Left renal pelvis (tissue), 4 donors: ENCODE measurements at places on chromosomes 7 and 10.
A peak's percentile ranks its signal among the peaks of the same experiment; 100 is the strongest.

- DNase-seq = no peak
Observed at GRCh38 chr10:80590585-80591125, 53.0 kb downstream of the SH2D4B start.

GRCh38 chr10:81135851-81136250 lies 598.1 kb downstream of the SH2D4B start:
- DNase-seq = no peak

GRCh38 chr7:121006711-121007315 lies 18.3 kb downstream of the CPED1 start:
- no peak for DNase-seq

- DNase-seq = no peak
Observed at GRCh38 chr7:35623381-35623780, 71.6 kb downstream of the HERPUD2 start.

GRCh38 chr10:104630731-104631130 lies 10.4 kb upstream of the SORCS3 start:
- DNase-seq = no peak

DNA sequence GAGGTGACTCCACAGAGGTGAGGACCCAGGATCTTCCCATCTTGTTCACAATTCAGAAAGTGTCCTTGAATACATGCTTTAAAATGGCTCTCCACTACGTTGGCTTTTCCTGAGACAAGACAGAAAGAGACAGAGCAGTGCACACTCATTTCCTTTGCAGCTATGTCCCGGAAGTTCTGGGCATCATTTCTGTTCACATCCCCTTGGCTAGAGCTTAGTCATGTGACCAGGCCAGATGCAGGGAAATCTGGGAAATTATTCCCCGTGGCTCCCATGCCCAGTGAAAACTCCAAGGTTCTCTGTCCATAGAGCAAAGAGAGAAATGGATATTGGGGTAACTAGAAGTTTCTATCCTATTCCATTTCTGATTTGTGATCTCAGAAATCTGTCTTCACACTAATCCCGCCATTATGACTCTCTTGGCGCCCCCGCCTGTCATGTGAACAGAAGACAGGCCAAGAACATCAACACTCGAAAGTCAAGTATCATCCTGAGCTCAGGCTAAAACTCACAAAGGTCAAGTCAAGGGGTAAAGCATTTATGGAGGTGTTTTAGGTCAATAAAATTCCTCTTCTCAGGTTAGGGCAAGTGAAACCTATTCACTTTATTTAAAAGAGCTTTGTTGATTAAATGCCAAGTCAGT lies 251.4 kb upstream of the HABP2 start:
- no peak for DNase-seq

DNA sequence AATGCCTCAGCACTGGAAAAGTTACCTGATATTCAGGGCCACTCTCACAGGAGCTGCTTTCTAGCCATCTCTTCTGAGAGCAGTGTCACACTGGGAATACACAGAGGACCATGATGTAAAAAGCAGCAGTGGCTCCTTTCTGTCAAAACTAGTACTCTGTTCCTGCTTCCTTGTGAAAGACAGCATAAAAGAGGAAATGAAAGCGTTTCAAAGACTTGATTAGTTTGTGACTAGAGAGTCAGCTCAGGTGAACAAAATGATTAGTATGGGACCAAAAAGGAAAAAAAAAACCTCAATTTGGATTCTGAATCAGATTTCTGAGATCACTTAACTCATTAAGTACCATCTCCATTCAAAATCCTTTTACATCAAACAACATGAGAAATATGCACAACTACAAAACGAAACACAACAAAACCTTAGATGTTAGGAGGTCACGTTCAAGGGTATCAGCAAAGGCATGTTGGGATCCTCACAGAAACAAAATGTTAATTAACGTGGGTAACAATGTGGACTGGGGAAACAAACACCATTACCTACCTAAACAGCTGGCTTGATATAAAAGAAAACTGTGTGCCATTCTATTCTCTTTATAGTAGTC lies 103.7 kb downstream of the MACC1 start:
- no peak for DNase-seq

DNA sequence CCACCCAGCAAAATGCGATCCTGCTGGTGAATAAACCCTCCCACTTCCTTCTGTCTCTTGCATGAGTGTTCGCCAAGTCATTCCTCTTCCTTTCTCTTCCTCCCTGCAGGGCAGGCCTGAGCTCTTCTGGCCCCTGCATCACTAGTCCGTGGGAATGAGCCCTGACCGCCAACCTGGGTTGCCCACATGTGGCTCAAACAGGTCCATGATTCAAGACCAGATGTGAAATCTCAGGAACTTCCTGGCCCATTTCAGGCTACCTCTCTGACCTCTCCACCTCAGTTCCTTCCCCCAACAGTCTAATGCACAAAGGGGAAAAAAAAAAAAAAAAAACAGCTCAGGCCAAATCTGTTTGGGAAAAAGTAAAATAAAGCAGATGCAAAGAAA lies 5.4 kb upstream of the YWHAG start:
- no peak for DNase-seq

- no peak for DNase-seq
Observed at GRCh38 chr7:44374007-44374763, 48.8 kb upstream of the CAMK2B start.

DNA sequence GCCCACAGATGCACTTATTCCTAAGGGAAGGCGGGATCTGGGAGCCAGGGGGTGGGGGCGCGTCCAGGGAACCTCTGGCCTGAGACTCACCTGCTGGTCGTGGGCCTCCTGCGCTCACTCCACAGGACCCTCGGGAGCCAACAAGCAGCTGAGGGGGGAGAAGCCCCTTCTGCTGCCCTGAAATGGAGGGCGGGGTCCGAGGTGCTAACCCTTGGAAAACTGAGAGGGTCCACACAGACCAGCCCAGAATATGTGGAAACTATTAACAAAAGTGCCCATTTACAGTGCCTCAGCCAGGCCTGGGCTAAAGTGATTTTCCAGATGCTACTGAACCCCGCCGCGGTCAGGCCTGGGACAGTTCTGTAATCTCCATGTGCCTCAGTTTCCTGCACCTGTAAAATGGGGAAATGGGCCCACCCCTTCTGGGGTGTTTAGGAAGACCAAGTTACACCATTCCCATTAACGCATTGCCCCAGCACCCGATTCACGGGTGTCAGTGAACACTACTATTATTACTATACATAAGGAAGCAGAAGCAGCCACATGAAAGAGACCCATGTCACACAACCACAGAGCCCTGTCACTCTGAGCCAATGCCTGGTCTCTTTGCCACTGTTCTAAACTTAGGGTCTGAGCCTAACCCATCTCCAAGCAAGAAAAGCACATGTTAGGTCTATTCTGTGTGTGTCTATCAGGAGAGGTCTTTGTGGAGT lies 630 bp upstream of the VSTM4 start:
- DNase-seq = no peak

DNA sequence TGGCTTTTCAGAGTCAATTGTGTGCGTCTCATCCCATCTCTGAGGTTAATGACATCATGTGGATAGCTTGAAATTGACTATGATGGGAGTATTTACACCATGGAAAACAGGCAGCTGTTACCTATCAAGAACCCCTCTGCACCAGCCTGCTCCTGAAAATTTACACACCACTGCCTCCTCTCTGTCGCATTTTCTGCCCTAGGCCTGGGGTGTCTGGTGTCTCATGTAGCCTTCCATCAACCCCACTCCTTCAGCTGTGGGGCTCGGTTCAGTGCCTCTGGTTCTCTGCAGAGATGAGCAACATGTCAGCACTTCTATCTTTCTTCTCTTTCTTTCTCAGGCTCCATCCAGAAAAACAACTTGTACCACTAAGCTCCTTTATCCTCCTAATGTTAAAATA lies 600.5 kb downstream of the TYW1 start:
- no peak for DNase-seq

DNA sequence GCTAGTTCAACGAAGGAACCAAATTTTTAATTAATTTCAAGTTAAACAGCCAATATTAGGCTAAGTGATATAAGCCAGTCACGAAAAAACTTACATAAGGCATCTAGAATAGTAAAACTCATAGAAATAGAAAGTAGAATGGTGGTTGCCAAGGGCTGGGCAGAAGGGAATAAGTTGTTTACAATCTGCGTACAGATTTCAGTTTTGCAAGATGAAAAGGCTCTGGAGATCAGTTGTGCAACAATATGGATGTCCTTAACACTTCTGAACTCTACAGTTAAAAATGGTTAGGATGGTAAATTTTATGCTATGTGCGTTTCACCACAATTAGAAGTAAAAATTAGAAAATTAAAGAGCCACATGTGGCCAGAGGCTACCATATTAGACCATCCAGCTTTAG lies 13.3 kb downstream of the SCRN1 start:
- DNase-seq = no peak

GRCh38 chr7:32018845-32019578 lies 51.2 kb downstream of the PDE1C start:
- DNase-seq = no peak

DNA sequence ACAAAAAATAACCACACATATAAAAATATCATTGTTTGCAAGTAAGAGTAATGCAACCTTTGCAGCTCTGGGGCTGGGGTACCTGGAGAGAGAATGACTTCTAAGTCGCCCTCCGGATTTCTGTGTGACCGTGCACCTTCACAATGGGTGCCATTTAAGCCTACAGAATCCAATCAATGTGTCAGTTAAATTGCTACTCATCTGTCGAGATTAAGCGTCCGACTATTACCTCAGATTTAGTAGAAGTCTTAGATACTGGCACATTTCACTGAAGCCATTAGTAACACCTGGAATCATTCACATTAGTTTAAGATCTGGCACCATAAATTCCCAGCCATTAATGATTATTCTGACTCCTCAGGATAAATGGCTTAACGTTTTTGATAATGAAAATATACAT lies 507.3 kb upstream of the MGMT start:
- no peak for DNase-seq

- DNase-seq = no peak
Observed at GRCh38 chr7:117872561-117873309, 506 bp downstream of the CTTNBP2 start.

DNA sequence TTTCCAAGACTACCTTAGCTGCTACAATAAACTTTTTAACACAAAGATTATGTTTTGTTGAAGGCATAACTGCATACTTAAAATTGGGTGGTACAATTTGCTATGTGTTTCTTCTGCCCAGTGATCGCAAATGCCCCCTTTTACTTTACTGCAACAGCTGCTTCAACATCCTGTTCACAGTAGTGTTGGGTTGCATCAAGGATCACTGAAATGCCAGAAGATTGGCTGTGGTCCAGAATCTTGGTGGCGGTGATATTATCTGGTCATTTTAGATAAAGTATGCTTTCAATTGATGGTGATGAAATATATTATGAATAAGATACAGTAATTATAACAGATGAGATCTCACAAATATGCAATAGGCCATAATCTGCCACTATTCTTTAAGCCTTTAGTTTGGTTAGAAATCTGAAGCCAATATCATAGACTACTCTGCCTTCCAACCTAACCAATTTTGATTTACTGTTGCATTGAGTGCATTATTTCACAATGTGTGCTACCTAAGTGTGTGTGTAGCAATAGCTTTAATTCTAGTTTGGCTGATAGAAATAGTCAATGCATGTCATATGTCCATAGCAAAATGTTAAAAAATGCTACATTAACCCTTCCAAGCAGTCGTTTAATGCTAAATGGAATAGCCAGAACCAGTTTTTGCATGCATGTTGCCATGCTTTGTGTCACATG lies 29.8 kb upstream of the ING3 start:
- no peak for DNase-seq

- no peak for DNase-seq
Observed at GRCh38 chr7:100943693-100944092, 5.6 kb upstream of the MUC3A start.

DNA sequence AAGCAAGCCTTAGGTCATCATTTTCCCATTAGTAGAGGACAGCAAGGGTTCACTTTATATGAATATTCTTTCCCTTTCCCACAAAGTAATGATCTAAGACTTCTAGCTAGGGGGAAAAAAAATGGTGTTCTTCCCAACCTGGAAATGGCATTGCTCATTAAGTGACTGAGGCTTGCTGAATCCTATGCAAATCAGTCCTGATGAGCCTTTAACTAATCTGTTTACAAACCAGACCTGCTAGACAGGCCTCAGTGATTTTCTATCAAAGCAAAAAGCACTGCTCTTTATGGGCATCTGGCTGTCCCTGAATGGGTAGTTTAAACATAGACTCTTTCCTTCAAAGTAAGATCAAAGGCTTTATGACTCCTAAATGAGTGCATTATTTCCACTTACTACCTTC lies 146.3 kb downstream of the HIBADH start:
- DNase-seq = no peak

DNA sequence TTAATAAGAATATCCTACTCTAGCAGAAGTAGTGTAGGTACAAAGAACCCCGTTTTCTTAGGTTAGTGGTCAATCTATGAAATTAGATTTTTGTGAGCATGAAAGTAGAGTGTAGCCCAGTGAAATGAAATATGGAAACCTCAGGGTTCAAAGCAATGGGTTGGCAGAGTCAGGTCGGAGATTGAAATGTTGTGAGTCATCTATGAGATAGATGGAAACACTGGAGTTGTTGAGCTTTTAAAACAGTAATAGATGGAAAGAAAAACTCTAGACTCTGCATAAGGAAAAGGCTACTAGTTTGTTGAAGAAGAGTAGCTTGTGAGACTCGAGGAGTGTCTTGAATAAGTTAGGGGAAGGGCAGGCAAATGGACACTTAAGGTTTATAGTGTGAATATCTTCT lies 251.9 kb downstream of the EXOC4 start:
- no peak for DNase-seq

- no peak for DNase-seq
Observed at GRCh38 chr7:64637521-64638445, 28.1 kb upstream of the ZNF107 start.

DNA sequence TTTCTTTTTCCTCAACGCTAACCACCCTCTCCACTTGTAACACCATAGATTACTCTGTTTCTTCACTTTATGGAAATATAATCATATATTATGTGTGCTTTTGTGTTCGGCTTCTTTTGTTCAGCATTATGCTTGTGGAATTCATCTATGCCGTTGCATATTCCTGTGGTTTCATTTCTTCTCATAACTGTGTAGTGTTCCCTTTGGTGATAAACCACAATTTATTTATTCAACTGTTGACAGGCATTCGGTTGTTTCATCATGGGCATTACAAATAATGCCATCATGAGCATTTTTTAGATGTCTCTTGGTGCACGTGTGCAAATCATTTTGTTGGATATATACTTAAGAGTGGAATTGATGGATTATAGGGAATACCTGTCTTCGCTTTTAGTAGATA lies 12.1 kb downstream of the AVL9 start:
- DNase-seq = no peak

DNA sequence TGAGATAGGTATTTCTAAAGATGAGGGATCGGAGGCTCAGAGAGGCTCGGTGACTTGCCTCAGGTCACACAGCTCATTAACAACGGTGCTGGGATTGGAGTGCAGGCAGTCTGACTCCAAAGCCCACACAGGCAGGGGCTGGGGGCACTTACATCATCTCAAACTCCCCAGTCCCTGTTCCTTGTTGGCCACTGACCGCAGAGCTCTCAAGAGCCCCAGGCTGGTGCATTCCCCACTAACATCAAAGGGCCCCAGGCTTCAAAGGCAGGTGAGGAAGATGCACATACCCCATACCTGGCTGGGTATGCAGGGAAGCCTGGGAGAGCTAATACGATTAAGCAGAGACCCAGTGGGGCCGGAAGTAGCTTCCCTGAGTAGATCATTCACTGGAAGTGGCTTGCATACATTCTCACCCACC lies 13.7 kb upstream of the NODAL start:
- no peak for DNase-seq

- DNase-seq = no peak
Observed at GRCh38 chr7:99825452-99825851, 2.4 kb upstream of the CYP3A43 start.

- peak; percentile 18 for DNase-seq
Observed at GRCh38 chr7:142357953-142358520, 100.2 kb upstream of the PRSS58 start.

- no peak for DNase-seq
Observed at GRCh38 chr10:62399211-62399610, 25.0 kb downstream of the ZNF365 start.

- DNase-seq = no peak
Observed at GRCh38 chr10:78336402-78336791, 302.7 kb downstream of the RPS24 start.
